ENCODE measurements at places on chromosomes 6 and 20. TPM values are rescaled to one million over a fixed set of nuclear protein-coding genes. Genes with fewer than 3 reads are reported as not detected.
A peak's percentile ranks its signal among the peaks of the same experiment; 100 is the strongest.

The C20orf141 gene
- not detected for total RNA-seq

The CTAGE9 gene
- not detected for total RNA-seq

DNA sequence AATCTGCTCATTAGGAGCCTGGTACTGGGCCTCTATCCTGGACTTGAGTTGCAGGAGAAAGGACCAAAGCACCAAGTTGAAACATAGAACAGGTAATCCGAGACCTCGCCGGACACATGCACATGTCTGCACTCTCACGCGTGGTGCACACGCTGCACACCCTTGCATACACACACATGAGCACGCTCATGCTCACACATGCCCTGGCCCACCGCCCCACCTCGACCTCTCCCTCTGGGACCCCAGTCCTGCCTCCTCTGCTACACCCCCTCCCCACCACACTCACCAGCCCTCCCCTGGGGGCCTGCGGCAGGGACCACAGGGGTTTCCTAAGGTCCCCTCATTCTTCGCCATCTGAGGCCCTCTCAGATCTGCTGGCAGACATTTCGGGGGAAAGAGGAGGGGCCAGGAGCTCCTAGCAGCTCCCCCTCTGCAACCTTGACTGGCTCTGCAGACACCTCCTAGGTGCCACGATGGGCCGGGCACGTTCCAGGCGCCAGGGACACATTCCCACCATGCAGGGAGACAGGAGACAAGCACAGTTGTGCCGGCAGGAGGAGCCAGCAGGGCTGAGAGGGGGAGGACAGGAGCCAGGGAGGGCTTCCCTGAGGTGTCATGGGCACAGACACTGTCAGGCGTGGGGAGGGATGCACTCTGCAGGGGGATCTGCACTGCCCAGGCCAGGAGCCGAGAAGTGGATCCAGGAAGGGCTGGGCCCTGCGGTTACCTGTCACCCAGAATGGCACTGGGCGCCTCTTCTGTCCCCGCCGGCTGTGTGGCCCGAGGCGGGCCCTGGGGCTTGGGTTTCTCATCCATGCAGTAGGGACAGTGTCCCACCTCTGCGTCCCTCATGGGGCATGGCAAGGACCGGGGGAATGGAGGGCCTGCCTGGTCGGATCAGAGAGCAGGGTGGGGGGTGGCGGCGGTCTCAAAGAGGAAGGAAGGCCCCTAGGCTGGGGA, 25.6 kb upstream of the LSM14B start:
- no peak for DNase-seq

GRCh38 chr6:55713436-55713835, 134.4 kb upstream of the HMGCLL1 start:
- peak; percentile 8 for DNase-seq

DNA sequence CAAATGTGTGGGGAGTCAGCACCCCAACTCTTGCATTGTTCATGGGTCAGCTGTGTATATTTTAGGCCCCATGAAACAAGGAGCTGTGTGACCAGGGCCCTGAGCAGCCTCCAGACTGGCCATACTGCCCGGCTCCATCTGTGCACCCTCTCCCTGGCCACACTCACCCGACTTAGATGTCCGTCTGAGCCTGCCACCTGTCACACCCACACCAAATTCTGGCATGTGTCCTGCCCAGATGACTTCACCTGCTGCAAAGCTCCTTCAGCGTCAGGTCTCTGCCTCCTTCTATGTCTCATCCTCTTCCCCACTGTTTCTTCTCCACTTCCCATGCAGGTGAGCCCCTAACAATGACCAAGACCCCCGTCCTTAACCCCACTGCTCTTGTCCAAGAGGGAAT, 88.1 kb upstream of the THBS2 start:
- DNase-seq = no peak

DNA sequence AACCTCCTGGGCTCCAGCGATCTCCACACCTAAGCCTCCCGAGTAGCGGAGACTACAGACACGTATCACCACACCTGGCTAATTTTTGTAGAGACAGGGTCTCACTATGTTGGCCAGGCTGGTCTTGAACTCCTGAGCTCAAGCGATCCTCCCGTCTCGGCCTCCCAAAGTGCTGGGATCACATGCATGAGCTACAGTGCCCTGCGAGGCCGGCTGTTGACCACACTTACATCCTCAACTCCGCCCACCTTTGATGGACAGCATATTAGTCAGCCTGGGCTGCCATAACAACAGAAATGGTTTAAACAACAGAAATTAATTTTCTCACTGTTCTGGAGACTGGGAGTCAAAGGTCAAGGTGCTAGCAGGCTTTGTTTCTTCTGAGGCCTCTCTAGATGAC, 107.7 kb downstream of the JPH2 start:
- no peak for DNase-seq

All from bronchial epithelial cell (primary cell).